Activated T-cell treated with anti-CD3 and anti-CD28 coated beads, Interleukin-2, amount 50 U/mL, for 4 hours (primary cell): ENCODE measurements at places on chromosomes 12 and 14. TPM values are rescaled to one million over a fixed set of nuclear protein-coding genes. Genes with fewer than 3 reads are reported as not detected.

GRCh38 chr12:118307069-118307954, 65.4 kb downstream of the TAOK3 start:
- peak; percentile 19 for DNase-seq

SMCO3 gene
- total RNA-seq, result not detected

CCDC177 gene
- total RNA-seq, result not detected

DNA sequence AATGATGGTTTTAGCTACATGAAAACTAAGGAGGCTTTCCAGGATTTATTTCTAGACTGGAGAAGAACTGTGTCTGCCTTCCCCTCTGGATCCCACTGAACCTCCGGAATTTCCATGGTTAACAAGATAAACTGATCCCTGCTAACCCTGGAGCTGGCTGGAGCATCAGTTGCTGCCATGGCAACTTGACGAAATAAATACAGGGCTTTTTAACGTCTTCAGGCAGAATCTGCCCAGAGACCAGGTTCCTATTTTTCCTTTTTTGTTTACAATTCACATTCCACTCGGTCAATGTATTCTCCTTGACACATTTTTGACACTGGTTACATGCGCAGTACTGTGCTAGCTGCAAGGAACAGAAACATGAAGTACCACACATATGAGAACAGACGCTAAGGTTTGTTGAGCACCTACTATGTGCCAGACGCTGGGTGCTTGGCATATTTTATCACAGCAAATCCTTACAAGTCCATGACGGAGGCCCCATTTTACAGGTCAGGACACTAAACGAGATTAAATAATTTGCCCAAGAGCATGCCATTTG, 1.7 kb downstream of the C14orf132 start:
- DNase-seq, result no peak

DNA sequence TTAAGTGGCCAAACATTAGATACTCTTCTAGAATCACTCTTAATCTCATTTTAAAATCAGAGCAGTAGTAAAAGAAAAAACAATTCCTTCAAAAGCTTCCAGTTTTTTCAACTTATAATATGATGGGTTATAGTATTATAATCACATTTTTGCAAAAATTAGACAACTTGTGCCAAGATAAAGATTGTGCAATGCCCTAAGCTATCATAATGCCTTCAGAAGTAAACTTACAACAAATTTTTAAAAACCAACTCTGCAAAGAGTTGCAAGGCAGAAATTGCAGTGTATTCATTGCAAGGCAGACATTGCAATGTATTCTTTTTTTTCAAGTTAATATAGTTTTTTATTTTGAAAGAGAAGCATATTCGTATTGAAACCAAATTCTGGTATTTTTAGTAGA, 47.2 kb upstream of the KITLG start:
- DNase-seq, result no peak

DNA sequence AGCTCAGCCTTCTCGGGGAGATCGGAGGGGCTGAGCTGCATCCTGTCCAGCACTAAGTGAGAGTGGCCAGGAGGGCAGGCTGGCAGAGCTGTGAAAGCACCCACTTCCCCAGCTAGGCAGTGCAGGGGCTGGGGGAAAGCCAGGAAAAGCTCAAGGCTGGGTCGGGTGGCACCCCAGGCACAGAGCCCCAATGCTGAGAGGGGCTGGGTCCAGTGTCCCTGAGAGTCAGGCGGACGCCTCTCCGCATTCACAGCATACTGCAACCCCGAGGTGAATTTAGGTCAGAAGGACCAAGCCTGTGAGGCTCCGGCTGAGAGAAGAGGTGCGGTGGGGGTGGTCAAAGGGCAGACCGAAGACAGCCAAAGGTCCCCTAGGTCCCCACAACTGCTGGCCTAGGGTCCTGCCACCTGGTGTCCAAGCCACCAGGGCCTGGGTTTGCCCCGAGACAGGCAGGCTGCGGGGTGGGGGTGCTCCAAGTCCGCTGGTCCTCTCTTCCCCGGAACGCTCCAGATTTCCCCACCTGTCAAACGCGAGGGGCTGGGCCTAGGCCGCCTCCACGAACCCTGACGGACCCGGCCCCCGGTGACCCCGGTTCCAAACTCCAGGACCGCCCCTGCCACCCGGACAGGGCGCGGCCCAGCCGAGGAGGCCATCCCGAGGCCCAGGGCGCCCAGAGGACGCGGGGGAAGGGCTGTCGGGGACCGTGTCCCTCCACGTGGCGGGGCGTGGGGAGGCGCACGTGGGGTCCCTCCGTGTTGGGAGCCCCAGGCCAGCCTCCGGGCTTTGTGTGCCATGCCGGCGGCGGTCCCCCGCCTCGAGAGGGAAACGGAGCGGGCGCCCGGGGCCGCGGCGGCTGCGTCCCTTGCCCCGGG, 527 bp downstream of the CAMKK2 start:
- DNase-seq, result peak; percentile 11

- peak; percentile 47 for DNase-seq
Measured at GRCh38 chr12:122980183-122981035, at the start of gene ARL6IP4. ARL6IP4 (plus strand) TSS chr12:122980681; CDS start chr12:122981140, 459 bp downstream.

MDGA2 gene
- not detected for total RNA-seq

- no peak for DNase-seq
Measured at GRCh38 chr14:87994974-87995373, 2.0 kb upstream of the GALC start.

DNA sequence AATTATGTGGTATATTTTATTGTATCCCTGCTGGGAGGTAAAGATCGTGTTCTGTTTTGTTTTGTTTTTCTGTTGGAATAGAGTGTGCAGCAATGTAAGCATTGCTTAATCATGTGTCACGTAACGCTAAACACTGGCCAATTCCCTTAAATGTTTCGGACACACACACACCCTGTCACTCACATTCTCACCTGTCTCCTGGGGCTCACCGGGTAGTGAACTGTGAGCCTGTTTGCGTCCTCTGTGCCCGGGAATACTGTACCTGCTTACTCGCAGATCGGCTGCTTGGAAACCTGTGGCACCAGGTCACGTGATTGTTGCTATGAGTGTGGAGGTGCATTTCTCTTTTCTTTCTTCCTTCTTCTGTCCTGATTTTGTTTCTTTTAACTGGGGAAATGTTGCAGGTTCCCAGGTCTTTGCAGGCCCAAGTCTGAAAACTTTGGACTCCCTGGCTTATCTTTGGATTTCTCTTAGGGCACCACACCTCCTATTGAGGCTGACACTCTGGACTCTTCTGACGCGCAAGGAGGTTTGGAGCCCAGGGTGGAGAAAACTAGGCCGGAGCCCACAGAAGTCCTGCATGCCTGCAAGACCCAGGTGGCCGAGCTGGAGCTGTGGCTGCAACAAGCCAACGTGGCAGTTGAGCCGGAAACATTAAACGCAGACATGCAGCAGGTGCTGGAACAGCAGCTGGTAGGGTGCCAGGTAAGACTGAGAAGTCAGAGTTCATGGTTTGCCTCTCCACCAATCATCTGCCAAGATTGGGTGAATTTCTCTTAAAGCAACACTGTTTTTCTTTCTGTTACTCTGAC, 181.1 kb downstream of the ESR2 start:
- no peak for DNase-seq

RD3L gene
- not detected for total RNA-seq

NAA30 gene
- 17.9 TPM for total RNA-seq

RPL6 gene
- 2,303 TPM for total RNA-seq

SPTB gene
- 0.08 TPM for total RNA-seq

TMCC3 gene
- 0.10 TPM for total RNA-seq

- DNase-seq, result no peak
Measured at GRCh38 chr14:53619691-53620231, 336.9 kb downstream of the BMP4 start.

DNA sequence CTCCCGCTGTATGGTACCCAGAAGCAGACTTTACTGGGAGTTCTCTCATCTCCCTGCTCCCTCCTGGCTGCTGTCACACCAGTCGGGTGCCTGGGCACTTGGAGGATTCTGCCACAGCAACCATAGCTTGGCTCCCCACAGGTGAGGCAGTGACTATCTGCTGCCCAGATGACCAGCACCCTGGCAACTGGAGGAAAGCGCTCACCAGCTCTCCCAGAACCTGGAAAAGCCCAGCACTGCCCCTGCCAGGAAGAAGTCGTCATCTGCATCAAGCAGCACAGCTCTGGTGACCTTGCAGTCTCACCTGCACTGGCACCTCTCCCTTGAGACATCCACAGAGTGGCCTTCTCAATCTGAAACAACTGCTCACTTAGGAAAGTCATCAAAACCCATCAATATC, 31.9 kb upstream of the TC2N start:
- DNase-seq, result no peak

- no peak for DNase-seq
Measured at GRCh38 chr12:81034926-81035325, 43.0 kb upstream of the ACSS3 start.

- no peak for DNase-seq
Measured at GRCh38 chr12:123843912-123844748, 82.0 kb downstream of the DNAH10 start.

- no peak for DNase-seq
Measured at GRCh38 chr12:47021298-47021697, 58.1 kb upstream of the PCED1B start.

FCF1 gene
- 93.6 TPM for total RNA-seq

- no peak for DNase-seq
Measured at GRCh38 chr12:42166501-42166900, 21.8 kb upstream of the GXYLT1 start.

- no peak for DNase-seq
Measured at GRCh38 chr12:19450362-19450761, 11.1 kb downstream of the AEBP2 start.

DNA sequence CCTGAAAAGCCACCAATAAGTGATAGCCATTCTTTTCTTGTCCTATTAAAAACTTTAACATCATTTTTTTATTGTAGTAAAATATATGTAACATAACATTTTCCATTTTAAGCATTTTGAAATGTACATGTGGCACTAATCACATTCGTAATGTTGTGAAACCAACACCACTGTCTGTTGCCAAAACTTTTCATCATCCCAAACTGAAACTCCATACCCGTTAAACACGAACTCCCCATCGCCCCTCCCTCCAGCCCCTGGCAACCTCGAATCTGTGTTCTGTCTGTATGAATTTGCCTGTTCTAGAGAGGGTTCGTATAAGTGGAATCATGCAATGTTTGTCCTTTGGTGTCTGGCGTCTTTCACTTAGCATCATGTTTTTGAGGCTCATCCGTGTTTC, 75.9 kb downstream of the CCDC92 start:
- DNase-seq, result no peak

GRCh38 chr12:16335838-16336237, 11.6 kb upstream of the MGST1 start:
- DNase-seq, result no peak

DNA sequence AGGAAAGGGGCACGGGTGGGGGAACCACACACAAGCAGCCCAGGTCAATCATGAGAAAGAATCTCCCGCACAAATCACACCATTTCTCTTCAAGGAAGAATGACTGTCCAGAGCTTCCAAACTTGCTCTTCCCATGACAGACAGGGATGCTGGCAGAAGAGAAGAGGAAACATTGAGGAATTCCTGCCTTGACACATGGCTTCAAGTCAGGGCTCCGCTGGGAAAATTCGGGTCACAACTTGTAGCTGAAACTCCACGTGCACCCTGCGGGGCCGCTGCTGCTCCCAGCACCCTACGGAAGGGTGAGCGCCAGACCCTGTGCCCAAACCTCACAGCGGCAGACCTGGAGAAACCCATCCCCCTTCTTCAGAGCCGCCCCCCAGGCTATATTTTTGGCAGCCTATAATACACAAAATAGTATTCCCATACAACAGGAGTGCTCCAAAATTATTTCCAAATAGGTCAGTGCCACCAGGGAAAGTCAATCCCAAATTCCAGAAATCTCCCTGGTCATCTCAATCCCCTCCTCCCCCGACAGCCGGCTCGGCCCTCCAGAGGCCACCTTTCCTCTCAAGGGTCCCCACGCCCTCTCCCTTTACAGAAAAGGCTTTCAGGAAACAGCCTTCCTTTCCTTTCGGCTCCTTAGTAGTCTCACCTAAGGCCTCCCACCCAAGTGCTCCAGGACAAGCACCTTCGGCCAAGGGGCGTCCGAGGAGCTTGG, 1.3 kb downstream of the TMEM132D start:
- DNase-seq, result no peak

GRCh38 chr12:56836317-56836716, 73.2 kb downstream of the HSD17B6 start:
- DNase-seq, result no peak

DNA sequence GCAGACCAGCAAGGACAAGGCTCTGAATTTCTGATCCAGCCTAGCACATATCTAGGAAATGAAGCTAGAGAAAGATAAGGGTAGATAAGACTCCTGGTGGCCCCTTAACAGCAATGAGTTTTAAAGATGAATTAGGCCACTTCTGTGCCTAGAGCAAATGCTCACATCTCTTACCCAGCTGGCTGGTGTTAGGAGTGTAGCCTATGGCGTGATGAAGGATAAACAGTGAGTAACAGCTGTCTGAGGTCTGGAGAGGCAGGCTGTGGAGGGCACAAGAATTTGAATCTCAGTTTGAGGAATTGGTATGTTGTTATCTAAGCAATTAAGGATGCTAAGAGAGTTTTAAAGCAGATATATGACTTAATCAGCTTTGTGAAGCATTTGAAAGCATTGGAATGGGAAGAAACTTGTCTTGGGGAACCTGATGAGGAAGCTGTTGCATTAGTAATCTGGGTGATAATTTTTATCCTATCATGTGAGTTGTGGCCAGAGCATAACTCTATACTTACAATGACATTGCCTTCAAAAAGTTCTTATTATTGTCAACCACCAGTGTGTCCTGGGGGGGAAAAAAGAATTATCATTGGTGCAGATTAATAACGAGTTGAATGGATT, 161.8 kb downstream of the SRGAP1 start:
- DNase-seq, result no peak

DNA sequence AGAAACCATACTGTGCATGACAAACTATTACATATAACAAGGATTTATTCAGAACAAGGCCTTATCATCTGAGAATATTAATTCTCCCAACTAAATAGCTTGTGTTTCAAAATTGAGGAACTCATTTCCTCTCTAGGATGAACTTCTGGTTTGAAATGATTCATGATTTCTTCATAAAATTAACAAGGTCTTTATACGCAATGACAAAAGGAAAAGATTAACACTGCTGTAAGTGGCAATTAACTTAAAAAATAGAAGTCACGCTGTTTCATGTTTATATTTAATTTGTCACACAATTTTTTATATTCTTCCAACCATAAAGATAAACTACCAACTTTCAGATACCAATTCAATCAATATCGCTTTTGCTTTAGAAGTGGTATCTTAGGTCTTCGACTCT, 80.8 kb downstream of the GRIP1 start:
- DNase-seq, result no peak
